ENCODE measurements at places on chromosomes 16 and 17. TPM values are rescaled to one million over a fixed set of nuclear protein-coding genes. Genes with fewer than 3 reads are reported as not detected.

GRCh38 chr17:37713028-37713431 lies 31.8 kb downstream of the HNF1B start:
- no peak for DNase-seq

DNA sequence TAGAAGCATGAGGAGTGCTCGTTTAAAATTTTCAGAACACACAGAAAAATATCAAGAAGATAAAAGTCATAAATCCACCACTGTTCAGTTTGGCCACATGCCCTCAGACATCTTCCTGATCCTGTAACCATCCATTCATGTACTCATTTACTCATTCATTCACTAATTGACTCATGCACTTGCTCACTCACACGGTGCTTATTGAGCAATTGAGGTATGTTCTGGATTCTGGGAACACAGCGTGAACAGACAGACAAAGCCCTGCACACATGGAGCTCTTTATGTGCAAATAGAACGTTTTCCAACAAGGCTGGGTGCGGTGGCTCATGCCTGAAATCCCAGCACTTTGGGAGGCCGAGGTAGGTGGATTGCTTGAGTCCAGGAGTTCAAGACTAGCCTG lies 10.2 kb upstream of the NATD1 start:
- no peak for DNase-seq

- DNase-seq, result no peak
These were observed 489.9 kb downstream of the SHISA9 start for GRCh38 chr16:13391337-13391736.

DNA sequence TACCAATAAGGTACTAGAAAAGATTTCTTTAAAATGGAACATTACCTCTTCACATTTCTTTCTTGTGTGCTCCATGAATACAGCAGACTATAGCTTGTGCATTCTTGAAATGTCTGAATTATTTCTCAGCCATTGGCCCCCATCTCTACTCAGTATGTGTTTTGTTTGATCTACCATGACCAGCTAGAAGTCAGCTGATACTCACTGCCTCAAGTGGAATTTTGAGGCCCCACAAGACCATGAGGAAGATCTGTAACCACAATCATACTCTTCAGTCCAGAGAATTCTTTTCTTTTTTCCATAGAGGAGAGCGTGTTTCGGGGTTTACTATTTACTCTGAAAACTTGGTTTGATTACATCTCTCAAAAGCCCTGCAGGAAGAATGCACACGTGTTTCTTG lies 319.1 kb downstream of the TOX3 start:
- DNase-seq, result no peak

- no peak for DNase-seq
These were observed 56.3 kb downstream of the IL21R start for GRCh38 chr16:27458258-27458657.

The ABCA10 gene
- 0.90 TPM for total RNA-seq

- DNase-seq, result no peak
These were observed 67.1 kb downstream of the TANC2 start for GRCh38 chr17:63033142-63033541.

- no peak for DNase-seq
These were observed 46.1 kb upstream of the NLK start for GRCh38 chr17:27996202-27997043.

The ACAP1 gene
- 5.5 TPM for total RNA-seq

- DNase-seq, result no peak
These were observed 2.9 kb downstream of the KRT39 start for GRCh38 chr17:40963838-40964237.

- no peak for DNase-seq
These were observed 282.9 kb upstream of the IRX5 start for GRCh38 chr16:54647725-54648221.

DNA sequence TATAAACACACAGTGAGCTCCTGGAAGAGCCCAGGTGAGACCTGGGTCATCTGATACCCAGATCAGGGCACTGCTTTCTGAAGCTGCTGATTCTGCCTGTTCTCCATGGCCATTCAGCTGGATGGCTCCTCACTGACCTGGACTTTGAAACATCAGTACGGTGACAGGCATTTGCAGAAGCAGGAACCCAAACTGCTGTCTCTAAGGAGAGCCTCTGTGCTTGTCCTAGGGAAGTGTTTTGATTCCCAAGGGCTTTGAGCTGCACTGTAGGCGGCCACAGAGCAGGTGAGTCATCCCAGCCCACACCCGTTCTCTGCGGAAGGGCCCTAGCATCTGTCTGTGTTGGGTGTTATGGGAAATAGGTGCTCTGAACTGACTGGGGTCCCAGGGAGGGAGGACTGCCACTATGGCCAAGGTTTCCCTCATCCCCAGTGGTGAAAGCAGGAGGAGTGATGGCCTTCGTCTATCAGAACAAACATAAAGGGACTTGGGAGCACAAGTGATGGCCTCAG lies 60.7 kb upstream of the ADCY9 start:
- no peak for DNase-seq

DNA sequence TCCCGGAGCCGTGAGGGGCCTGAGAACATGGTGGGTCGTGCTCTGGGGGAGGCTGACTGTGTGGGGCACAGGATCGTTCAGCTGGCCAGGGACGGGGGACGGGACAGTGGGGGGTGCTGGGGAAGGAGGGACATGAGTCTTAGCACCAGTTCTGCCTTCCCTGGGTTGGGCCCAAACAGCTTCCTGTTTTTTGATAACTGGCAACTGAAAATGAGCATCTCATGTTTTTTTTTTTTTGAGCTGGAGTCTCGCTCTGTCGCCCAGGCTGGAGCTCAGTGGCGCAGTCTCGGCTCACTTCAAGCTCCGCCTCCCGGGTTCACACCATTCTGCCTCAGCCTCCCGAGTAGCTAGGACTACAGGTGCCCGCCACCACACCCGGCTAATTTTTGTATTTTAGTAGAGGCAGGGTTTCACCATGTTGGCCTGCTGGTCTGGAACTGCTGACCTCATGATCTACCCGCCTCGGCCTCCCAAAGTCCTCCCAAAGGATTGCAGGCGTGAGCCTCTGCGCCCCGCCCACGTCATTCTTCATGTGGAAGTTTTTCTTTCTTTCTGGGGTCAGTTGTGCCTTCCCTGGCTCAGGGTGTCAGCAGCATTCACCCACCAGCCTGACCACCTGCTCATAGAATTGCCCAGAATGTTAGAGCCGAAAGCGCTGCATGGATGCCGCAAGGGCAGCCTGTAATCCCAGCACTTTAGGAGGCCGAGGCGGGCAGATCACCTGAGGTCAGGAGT lies 6.4 kb downstream of the ASPSCR1 start:
- no peak for DNase-seq

GRCh38 chr16:87235810-87236515 lies 81.2 kb downstream of the C16orf95 start:
- peak; percentile 10 for DNase-seq

The NOS2 gene
- total RNA-seq, result 1.3 TPM

The SDR42E1 gene
- total RNA-seq, result 0.74 TPM

The KLHL10 gene
- not detected for total RNA-seq

- DNase-seq, result no peak
These were observed 13.4 kb downstream of the IRF8 start for GRCh38 chr16:85912211-85912974.

The LUC7L gene
- 92.2 TPM for total RNA-seq

The PRR15L gene
- not detected for total RNA-seq

- DNase-seq, result no peak
These were observed 26.3 kb upstream of the GAS7 start for GRCh38 chr17:10224582-10225195.

The MMP25 gene
- total RNA-seq, result 5.4 TPM

- DNase-seq, result no peak
These were observed 13.9 kb downstream of the GPR142 start for GRCh38 chr17:74380959-74381808.

The STH gene
- not detected for total RNA-seq

The GRAP gene
- 50.2 TPM for total RNA-seq

- DNase-seq, result no peak
These were observed 615.7 kb upstream of the SALL1 start for GRCh38 chr16:51766739-51767138.

GRCh38 chr17:7289256-7290032 lies 5.0 kb downstream of the YBX2 start:
- no peak for DNase-seq

The LITAFD gene
- total RNA-seq, result not detected

DNA sequence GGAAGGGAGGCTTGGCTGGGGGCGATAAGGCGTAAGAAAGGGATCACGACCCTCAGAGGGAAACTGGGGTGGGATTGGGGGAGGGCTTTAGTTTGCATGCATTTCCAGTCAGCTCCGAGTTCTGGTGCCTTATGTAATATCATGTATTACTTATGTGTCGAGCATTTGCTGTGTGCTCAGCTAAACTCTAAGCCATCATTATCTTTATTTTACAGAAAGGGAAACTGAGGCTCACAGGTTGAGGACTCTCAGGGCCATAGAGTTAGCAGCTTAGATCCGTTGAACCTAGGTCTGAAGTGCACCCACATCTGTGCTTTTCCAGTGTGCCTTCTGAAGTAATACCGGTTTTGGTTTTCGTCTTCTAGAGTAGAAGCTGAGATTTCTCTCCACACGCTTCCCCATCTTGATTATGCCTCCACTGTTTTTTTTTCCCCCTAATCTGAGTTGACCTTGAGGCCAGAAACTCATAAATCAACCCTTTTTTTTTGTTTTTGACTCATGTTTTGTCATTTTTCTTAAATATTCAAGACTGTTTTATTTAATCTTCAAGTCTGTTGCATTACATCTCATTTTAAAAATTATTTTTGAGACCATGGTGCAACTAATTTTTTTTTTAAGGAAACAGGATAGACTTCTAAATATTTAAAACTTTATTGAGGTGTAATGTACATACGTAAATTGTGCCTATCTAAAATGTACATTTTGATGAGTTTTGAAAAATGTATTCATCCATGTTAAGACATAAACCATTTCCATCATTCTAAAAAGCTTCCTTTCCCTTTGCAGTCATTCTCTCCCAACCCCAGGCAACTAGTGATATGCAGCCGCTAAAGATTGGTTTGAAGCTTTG lies 741 bp downstream of the CYB5B start:
- no peak for DNase-seq

The CCL18 gene
- total RNA-seq, result not detected

DNA sequence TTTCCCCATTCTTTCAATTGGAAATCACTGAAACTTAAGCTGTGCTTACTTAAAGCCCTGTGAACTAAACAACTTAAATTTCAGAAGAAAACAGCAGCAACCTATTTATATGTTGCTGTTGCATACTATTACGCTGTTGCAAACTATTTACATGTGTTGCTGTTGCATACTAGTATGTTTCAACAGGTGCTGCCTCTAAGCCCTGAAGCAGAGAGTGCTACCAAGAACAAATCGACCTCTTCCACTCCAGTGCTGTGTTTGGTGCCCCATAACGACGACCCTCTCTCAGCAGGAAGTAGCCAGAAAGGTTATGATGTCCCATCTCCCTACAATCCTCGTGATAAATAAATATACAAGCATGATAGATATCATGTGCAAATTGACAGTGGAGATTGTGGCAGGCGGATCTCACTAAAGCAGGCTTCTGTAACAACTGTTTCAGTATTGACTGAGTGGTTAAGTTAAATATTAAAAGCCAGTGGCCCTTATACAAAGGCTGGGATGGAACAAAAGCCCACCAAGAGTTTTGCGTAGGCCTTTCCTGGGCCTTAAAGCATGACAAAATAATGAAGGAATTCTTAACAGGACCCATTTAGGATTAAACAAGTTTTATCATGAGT lies 5.7 kb upstream of the SCPEP1 start:
- no peak for DNase-seq

GRCh38 chr17:67725373-67725791 lies 7.6 kb downstream of the NOL11 start:
- no peak for DNase-seq

DNA sequence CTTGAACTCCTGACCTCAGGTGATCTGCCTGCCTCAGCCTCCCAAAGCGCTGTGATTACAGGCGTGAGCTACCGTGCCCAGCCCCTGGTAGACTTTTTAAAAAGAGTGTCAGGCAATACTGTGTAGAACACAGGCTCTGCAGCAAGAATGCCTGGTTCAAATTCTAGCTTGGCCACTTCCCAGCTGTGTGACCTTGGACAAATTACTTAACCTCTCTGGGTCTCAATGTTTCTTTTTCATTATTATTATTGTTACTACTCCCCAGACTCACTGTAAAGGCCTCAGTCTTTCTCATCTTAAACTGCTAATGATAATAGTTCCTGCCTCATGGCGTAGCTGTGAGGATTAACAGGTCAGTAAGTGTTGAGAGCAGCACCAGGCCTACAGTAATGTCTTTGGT lies 114.3 kb downstream of the LITAF start:
- no peak for DNase-seq

The PYDC1 gene
- total RNA-seq, result not detected

GRCh38 chr17:799261-799660 lies 17.1 kb downstream of the MRM3 start:
- DNase-seq, result no peak

The SLC35G6 gene
- not detected for total RNA-seq

DNA sequence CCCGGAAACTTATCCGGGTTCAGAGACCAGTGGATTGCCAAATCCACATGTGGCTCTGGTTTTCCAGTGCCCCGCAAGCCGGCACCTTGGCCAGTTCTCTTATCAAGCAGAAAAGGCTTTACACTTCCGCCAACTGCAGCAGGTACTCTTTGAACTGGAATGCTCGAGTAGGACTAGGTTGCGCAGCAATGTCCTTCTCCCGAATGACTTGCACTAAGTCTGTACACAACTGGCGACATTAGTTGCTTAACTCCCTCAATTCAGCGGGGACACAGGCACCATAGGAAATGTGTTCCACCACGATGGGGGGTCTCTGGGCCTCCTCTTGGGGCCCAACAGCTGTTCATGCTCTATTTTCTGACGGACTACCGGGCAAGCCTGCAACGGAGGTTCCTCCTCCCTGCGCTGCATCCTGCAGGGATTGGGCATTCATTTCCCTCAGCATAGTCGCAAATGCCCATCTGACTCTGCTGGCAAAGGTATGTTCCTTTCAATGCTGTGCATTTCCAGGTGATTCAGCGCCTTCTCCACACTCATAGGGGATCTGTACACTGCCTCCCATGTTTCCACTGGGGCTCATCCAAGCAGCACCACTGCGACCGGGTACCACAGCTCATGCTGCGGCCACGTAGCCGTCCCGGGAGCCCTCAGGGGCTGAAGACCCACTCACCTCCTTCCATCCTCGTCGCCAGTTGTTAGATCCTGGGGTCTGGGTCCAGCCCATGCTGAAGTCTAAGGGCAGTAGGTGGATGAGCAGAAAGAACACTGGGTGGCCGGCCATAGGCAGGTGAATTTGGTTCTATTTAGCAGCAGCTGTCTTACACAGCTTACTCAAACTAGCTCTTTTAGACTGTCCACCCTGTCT lies 34.2 kb upstream of the APPBP2 start:
- no peak for DNase-seq

The SALL1 gene
- total RNA-seq, result 45.1 TPM

DNA sequence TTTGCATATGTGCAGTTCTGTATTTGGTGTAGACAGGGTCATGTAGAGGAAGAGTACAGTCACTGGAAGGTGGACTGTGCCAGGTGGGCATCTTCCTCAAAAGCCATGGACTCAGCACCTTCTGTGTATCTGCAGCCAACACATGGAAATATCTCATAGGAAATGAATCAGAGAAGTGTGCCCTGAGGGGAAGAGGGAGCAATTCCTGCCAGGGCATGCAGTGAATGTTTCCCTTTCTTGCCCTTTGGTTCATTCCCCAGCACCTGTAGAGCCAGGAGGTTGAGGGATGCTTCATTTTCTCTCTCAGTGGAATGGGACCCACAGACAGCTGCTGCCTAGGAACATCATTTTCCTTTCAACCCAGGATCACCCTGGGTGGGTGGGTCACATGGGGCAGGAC lies 146.1 kb upstream of the HSBP1 start:
- DNase-seq, result no peak

All from endothelial cell (in vitro differentiated cells).